ENCODE measurements at places on chromosomes 12 and 14.

DNA sequence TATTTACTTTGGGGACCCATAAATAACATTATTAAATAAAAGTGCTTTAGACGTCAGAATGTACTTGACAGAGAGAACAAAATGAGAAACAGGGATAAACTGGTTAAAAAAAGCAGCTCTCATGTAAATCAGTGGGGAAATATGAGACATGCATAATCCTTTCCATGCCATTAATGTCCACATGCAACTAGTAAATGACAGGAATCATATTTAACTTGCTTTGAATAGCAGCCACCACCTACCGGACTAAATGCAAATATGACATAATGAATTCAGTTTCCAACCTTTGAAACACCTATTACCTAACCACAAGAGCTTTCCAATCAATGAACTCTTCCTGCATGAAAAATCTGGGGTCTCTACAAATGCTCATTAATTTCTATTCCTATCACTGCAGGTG, 19.6 kb downstream of the FGD6 start:
- DNase-seq, result no peak

DNA sequence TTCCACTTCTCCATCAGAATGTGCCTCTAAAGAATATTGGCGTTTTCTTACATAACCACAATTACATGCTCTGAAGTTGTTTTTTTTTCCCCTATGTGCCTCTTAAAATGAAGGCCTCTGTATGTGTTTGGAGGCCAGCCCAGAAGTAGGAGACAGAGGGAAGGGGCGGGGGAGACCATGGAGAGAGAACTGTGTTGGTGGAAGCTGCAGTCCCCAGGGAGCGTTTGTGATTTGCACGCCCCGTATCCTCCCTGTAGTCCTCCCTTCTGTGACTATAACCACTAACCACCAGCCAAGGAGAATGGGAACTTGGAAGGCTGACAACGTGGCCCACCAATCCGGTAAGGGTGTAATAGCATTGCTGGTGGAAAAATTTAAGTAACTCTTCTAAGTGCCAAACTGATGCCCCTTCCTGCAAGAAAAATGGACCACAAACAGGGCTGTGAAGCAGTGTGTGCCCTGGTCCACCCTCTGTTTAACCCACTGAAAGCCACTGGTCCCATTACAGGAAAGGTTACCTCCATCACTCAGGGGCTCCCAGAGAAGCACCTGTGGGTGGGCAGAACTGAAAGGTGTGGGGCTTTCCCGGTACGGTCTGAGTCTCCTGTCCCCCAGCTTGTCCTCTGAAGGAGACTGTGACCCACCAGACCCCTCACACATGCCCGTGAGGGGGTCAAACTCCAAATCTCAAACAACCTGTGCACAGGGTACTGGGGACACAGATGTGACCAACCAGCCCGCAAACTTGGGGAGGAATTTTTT, 36.8 kb downstream of the CCDC88C start:
- DNase-seq, result no peak

- DNase-seq, result no peak
Observed at GRCh38 chr14:86796221-86797074, 1196.5 kb downstream of the GALC start.

DNA sequence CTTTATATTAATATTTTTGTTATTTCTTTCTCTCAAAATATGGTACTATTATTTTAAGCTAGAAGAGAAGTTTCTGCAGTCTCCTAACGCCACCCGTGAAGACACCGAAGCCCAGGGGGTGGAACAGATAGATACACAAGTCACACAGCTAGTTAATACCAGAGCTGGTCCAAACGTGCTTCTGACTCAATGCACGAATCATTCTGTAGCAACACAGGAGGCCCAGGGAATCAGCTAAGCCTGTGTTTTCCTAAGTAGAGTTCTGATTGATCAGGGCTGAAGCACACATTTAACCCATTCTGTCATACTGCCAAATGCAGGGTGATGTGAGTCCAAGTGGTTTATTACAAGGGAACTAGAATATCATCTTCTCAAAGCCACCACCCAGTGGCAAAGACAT, 116.9 kb upstream of the PWP1 start:
- DNase-seq, result no peak

DNA sequence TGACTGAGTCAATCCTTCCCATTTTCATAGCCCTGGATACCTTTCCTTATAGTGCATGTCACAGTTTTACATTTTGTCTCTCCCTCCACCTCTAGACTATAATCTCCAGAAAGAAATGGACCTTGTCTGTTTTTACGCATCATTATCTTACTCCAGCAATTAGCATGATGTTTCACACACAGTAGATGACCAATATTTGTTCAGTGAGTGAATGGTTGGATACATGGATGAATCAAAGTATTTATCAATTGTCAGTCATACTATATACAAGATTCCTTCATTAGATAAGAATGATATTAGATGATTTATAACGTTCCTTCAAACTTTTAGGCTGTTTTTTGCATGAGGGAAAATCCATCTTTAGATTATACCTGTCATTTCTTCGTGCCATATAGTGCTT, 61.1 kb downstream of the PTHLH start:
- DNase-seq, result no peak

GRCh38 chr12:124747426-124748161, 116.1 kb downstream of the SCARB1 start:
- peak; percentile 76 for DNase-seq

GRCh38 chr12:19988948-19989347, 379.4 kb upstream of the PDE3A start:
- DNase-seq, result no peak

DNA sequence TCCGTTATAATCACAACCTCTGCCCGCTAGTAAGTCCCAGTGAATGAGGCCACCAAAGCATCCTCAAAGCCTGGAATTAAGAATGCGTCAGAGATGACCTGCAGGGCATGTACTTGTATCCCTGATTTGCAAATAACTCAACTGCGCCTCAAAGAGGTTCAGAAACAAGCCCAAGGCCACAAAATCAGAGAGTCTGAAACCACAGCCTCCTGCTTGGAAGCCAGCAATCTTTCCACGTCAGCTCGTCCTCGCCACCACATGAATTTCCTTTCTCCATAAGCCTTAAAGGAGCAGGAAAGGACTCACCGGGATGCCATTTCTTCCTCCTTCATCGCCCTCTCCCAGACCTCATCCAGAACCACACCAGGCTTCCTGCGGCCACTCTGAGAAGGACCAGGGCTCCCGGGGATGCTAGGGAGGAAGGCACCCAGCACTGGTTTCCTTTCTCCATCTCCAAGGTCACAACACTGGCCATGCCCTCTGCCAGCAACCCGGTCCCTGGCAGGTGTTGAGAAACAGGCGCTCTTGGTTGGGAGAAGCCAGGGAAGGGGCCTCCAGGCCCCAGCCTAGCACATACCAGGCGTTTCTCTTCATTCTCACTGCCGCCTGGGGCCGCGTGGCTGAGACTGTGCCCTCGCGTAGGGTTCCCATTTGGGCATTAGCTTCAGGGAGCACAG, 191.2 kb upstream of the DIO3 start:
- no peak for DNase-seq

GRCh38 chr14:69663300-69663643, 51.9 kb downstream of the SUSD6 start:
- DNase-seq, result no peak

DNA sequence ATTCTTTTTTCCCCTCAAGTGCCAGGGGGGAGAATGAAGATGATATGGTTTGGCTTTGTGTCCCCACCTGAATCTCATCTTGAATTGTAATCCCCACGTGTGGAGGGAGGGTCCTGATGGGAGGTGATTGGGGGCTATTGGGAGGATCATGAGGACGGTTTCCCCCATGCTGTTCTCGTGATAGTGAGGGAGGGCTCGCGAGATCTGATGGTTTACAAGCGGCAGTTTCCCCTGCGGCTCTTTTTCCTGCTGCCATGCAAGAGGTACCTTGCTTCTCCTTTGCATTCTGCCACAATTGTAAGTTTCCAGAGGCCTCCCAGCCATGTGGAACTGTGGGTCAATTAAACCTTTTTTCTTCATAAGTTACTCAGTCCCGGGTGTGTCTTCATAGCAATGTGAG, 173.7 kb downstream of the CAND1 start:
- DNase-seq, result no peak

GRCh38 chr14:72146241-72146640, 214.0 kb downstream of the RGS6 start:
- no peak for DNase-seq

GRCh38 chr14:39956372-39956771, 524.1 kb upstream of the FBXO33 start:
- no peak for DNase-seq

DNA sequence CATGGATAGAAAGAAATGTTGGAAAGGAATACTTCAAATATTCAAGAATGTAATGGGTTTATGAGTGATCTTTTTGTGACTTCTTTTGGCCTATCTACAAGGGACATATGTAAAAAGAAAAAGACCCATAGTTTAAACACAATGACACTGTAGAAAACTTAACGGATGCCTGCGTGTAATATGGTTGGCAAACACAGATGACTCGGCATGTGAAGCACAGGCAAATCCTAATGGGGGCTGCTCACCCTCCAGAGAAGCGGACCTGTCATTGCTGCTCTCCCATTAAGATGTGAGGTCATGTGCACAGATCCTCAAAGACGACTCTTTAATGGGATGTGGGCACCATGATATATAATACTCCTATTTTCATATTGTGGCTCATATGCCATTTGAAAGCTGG, 366.6 kb upstream of the TMEM132C start:
- DNase-seq, result no peak

DNA sequence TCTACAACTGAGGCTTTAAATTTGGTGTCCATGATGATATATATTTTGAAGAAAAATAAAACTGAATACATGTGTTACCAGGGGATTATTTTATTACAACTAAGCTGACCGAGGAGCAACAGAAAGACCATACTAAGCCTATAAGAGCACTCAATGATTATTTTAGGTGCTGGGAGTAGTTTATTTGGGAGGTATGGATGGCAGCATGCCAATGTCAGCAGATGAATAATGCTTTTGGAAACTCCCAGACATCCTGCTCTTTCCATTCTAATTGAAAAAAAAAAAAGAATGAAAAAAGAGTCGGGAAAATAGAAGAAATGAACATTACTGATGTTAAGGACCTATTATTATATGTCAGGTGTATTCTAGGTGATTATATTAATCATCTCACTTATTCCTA, 441.2 kb downstream of the BTG1 start:
- DNase-seq, result no peak

- DNase-seq, result no peak
Observed at GRCh38 chr14:101740981-101741380, 20.5 kb upstream of the PPP2R5C start.

DNA sequence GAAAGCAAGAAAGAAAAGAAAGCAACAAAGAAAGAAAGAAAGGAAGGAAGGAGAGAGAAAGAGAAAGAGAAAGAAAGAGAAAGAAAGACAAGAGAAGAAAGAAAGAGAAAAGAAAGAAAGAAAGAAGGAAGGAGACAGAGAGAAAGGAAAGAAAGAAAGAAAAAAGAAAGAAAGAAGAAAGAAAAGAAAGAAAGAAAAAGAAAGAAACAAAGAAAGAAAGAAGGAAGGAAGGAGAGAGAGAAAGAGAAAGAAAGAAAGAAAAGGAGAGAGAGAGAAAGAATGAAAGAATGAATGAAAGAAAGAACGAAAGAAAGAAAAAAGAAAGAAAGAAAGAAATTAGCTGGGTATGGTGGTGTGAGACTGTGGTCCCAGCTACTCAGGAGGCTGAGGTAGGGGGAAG, 400.1 kb upstream of the MDGA2 start:
- no peak for DNase-seq

DNA sequence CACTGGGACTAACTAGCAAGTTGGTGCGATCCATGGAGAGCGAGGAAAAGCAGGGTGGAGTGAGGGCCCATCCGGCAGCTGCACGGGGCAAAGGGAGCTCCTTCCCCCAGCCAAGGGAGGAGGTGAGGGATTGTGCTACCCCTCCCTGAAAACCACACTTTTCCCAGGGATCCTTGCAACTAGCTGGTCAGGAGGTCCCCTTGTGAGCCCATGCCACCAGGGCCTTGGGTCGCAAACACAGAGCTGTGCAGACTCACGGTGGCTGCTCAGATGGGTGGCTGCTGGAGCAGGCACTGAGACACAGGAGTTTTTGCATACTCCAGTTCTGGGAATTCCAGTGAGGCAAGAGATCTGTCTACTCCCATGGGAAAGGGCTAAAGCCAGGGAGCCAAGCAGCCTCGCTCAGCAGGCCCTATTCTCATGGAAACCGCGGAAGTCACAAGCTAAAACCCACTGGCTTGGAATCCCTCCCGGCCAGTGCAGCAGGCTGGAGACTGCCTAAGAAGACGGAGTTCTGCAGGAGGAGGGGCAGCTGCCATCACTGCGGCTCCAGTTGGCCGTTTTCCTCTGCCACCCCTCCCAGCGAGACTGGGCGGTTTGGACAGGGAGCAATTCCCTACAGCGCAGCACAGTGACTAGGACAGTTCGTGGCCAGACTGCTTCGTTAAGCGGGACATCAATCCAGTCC, 10.9 kb upstream of the ZNF705A start:
- no peak for DNase-seq

DNA sequence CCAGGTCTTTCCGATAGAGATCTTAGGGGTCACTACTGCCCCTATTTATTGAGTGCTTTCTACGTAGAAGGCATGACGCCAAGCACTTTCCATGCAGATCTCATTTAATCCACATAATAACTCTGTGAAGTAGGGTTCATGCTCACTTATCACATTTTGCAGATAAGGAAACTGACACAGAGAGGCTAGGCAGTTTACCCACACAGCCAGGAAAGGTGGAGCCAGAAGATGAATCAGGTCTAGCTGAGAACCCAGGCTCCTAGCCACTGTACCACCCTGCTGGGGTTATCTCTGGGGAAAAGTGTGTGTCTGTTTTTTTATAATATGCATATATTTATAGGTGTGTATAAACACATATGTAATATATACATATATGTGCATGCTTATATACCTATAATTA, 83.6 kb downstream of the KSR2 start:
- no peak for DNase-seq

DNA sequence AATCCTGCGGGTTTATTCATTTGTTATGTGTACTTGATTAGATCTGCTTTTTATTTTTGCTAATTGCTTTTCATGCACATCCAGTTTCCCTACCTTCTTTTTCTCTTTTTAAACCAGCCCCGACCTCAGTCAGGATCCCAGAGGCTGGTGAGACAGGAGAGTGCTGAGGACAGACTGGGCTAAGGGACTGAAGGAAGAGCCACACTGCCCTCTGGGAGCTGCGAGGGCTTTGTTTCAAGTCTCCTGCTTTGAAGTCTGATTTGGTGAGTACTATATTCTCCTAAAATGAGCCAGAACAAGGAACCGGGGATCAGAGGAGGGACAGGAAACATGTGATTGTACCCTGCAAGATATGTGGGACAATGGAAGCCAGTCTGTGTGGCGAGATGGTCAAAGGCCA, 23.9 kb downstream of the PRICKLE1 start:
- DNase-seq, result no peak

- peak; percentile 78 for DNase-seq
Observed at GRCh38 chr12:122203301-122204166, at the start of gene B3GNT4. Gene B3GNT4, plus strand, starts transcription at chr12:122203709. Its CDS starts 910 bp downstream, at chr12:122204619.

GRCh38 chr12:109065154-109065852, 12.9 kb downstream of the USP30 start:
- DNase-seq, result no peak

GRCh38 chr12:98513379-98514322, 1.7 kb upstream of the TMPO start:
- DNase-seq, result no peak

GRCh38 chr14:24959791-24960331, 90.1 kb downstream of the STXBP6 start:
- DNase-seq, result no peak

- DNase-seq, result no peak
Observed at GRCh38 chr12:15439459-15439858, 117.2 kb downstream of the PTPRO start.

- DNase-seq, result peak; percentile 61
Observed at GRCh38 chr12:47247418-47247817, 167.7 kb upstream of the AMIGO2 start.

Measured in Calu3 (cell line).